ENCODE measurements at places on chromosomes 6 and 20.

DNA sequence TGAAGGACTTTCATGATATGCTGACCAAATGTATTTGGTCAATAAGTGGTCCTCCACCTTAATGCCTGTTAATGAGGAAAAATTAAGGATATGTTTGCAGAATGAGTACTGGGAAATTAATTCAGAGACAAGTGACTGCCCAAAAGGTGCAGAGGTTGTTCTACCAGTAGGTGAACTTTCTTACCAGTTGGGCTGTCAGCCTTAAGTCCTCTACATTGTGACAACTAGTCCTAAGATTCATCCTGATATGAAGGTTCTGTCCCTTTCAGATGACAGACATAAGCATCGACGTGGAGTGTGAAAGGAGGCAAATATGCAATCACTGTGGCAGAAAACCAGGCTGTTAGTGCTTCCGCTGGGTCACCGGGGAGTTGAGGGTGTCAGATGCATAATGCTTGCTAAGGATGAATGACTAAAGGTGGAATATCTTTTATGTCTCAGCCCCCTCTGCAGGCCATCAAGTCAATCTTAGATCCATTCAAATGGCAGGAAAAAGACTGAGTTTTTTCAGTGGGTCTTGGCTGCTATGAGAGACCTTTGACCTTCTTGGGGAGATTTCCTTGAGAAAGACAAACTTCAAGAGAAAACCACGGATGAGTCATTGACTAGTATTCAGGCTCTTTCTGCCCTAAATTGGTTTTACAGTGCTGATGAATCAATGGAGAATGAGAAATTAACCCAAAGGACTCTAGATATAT is 226.0 kb downstream of the TPBG start:
- DNase-seq: no peak

- no peak for DNase-seq
These were observed 8.6 kb downstream of the GPX5 start for GRCh38 chr6:28534306-28534705.

DNA sequence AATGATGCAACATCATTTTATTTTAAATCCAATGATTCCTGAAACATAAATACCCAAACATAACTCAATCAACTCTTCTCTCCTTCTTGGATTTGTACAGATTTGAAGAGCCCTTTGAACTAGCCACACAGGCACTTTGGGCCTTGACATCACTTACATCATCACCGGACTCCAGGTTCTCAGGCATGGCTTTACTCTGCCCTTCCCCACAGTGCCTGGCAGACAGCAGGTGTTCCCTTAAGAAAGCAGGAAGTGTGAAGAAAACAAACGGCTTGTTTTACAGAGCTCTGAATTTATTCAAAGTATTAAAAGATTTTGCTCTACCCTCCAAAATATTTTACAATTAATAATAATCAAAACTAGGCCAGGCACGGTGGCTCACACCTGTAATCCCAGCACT is 54.8 kb upstream of the GCM1 start:
- DNase-seq: no peak

GRCh38 chr6:82906951-82907350 is 158.7 kb downstream of the UBE3D start:
- DNase-seq: no peak

DNA sequence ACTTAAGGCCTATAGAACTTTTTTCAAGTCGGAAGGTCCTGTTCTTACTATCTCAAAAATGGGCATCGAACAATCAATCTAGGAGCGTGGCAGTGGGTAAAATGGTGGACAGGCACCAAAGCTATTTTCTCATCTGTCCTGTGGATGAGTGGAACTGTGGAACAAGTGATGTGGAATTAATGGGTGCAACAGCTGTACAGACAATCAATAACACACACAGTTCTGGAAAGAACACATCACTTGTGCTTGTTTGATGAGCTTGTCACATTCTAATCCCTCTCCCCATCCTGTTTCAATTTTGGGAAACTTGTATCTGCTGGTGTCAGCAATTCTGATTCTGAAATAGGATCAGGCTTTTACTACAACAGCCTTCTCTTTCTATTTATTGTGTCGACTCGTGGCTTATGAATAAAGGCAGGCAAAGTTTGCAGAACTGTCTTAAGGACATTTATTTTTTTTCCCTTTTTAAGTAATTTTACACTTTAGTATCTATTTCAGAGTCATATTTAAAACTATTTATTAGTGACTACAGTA is 11.5 kb downstream of the RBM24 start:
- DNase-seq: no peak

DNA sequence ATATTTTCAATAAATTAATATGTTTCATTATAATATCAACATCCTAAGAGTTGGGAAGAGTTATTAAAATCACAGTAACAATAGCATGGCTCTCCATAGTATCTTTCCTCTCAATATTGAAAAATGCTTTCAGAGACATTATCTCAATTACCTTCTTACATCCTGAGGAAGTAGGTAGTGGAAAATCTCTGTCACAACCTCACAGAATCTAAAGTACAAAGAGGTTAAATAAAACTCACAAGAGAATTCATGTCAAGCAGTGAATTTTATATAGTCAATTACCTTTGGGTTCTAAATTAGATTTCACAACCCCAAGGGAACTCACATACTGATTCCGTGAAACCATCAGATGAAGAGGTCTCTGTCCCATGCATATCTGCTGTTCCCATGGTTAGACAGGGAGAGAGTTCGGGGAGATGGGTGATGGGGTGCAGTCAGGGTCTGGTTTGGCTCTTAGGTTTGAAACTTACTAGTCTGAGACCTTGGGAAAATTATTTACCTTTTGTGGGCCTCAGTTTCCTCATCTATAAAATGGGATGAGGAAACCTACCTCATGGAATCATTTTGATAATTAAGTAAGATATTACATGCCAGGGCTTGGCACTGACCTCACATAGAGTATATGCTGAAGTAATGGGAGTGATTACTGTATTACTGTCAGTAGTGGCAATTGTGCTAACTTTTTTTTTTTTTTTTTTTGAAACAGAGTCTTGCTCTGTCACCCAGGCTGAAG is 74.0 kb upstream of the SNX9 start:
- DNase-seq: no peak

GRCh38 chr6:167303675-167304625 is 12.8 kb downstream of the UNC93A start:
- no peak for DNase-seq

DNA sequence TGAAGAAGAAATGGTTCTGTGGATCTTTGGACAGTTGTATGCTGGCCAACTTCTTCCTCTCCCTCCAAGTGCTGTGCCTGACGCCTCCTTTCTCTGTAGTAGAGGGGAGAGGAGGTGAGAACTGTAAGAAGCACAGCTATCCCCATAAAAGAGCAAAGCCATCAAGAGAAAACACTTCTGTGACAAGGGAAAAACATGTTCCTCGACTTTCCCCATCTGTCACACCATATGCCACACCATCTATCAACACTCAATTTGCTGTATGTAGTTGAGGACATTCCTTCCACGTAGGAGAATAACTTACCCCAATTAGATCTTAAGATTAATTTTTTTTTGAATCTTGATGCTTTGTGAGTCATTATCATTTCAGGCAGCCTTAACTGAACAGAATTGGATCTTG is 156.2 kb upstream of the PLCB4 start:
- no peak for DNase-seq

DNA sequence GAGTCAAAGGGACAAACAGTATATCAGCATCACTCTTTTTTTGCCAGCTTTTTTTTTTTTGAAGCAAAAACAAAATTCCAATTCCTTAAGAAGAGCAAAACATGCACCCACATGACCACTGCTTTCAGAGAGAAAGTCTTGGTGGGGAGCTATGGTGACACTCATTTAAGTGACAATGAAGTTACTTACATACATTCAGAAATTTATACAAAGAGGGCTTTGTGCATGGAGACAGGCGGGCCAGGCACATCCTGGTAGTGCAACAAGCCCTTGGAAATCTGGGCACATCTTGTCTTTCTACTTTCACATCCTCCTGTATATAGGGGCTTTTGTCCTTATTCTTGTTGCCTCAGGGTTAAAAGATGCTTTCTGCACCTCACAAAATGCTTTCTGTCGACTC is 55.9 kb downstream of the IL22RA2 start:
- no peak for DNase-seq

DNA sequence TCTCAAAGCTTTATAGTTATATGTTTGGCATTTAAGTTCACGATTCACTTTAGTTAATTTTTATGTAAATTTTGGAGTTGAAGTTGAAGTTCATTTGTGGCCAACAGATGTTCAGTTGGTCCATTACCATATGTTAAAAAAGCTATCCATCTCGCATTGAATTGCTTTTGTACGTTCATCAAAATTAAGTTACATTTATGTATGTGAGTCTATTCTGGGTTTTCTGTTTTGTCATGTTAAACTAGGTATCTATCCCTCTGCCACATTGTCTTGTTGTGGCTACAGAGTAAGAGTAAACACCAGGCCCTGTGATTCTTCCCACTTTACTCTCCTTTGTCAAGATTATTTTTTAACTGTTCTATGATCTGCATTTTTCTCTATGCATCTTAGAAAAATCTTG is 237.3 kb downstream of the BMP2 start:
- DNase-seq: no peak

- DNase-seq: no peak
These were observed 82.9 kb upstream of the EXOC2 start for GRCh38 chr6:775863-776262.

DNA sequence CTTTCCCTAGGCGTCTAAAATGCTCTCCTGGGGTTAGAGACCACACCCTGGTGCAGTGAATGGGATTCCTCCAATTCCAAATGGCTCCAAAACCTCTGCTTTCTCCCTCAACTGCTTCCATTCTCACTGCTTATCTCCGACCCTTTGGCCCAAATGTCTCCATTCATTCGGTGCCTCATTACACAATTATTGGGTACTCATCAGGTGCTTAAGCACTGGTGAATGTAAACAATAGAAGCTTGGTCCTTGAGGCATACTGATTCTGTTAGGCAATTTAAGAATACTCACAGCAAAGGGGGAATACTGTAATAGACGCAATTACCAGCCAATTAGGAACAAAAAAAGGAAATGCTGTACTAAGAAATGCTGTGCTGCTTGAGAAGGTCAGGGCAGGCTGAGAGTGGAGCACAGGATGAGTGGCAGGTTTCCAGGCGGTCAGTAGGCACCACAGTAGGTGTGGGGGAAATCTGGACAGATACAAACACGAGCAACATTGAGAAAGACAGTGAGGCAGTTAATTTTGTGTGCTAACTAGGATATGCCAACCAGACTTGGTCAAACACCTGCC is 23.0 kb downstream of the GMDS start:
- no peak for DNase-seq

GRCh38 chr20:60518022-60518421 is 559.8 kb downstream of the CDH26 start:
- DNase-seq: no peak

DNA sequence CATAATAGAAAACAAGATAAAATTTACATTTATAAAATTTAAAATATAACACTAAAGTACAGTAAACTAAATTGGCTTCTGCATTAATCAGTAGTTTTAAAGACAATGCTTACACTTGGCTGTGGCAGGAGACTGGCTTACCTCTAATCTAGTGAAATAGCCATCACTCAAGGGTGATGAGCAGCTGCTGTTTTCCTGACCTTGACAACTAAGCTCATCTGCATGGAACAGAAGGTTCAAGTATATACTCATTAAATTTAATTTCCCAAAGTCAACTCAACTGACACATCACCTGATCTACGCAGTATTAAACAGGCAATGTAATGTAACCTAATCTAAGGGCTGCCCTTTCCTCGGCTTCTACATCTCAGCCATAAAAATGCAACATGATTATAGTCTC is 14.5 kb downstream of the TMX4 start:
- no peak for DNase-seq

DNA sequence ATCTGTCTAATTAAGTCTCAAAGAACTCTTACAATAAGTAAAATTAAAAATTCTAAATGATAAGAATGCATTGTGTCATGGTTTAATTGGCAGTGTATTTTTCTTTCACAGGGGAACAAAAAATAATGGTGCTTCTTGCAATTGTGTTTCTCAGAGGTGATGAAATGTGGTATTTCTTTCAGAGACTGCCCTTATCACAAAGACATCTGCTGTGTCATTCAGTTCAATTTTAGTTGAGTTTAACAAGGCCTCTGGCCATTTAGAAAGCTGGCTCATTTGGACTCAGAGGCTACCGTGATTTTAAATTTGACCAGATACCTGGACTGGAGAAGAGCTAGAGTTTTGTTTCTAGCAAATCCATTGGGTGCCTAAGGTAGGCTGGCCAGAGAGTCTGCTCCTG is 23.6 kb upstream of the ZNF831 start:
- no peak for DNase-seq

- DNase-seq: no peak
These were observed 17.5 kb upstream of the PLCG1 start for GRCh38 chr20:41119614-41120561.

GRCh38 chr6:109381061-109381746 is 1.1 kb downstream of the CD164 start:
- peak; percentile 69 for DNase-seq

GRCh38 chr6:159463119-159463829 is 229.8 kb downstream of the SOD2 start:
- no peak for DNase-seq

GRCh38 chr6:4280707-4281106 is 145.3 kb upstream of the ECI2 start:
- no peak for DNase-seq

GRCh38 chr6:107658920-107659865 is 164.9 kb downstream of the SCML4 start:
- DNase-seq: no peak

- peak; percentile 80 for DNase-seq
These were observed 27.4 kb downstream of the MGME1 start for GRCh38 chr20:17995967-17996819.

DNA sequence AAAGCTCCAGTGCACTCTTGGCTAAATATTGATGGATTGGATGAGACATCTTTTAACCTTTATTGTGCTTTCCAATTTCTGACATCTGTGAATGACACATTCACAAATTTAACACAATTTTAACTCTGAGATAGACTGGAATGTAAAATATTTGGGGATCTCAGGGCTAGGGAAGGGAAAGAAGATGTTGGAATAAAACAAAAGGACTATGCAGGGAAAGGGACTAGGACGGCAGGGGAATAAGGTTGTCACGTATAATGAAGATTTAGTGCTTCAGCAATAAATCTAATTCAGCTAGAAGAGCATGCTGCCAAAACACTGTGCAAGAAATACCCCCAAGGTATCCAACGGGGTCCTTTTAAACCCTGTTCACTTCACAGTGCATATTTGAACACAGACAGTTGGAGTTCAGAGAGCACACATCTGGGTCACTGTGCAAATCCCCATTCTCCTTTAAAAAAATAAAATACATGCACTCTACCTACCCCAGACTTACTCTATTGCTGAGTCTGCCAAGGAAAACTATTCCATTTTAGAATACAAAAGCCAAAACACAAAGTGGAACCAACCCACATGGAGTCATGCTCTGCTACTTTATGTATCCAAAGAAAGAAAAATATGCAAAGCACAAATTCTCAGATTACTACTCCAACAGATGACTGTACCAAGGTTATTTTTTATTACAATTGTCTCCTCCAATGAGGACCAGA is 151.0 kb upstream of the RSPO3 start:
- no peak for DNase-seq

- DNase-seq: no peak
These were observed 525.0 kb downstream of the GRIK2 start for GRCh38 chr6:101918471-101918870.

- DNase-seq: no peak
These were observed 7.7 kb upstream of the IRF4 start for GRCh38 chr6:383856-384255.

- DNase-seq: peak; percentile 13
These were observed 131.7 kb upstream of the MLIP start for GRCh38 chr6:53979468-53980067.
